GM18507 (cell line): ENCODE measurements at places on chromosomes 6 and 20.

DNA sequence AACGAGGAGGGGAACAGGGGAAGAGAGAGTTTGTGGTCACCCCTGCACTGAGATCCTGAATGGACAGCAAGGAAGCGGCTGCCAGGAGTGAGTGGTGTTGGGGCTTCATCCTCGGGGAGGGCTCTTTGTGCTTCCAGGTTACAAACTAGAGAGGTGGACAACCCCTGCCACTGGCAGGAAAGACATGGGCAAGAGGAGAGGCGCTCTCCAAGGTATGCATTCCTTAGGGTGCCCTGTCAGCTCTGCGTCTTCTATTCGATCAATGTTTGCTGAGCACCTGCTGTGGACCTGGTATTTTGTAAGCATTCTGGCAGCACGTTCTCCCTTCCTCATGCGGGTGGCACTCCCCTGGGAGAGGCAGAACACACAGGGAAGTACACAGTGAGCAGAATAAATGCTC, 93.6 kb downstream of the CDH4 start:
- DNase-seq: no peak

GRCh38 chr6:140174524-140174923, 800.1 kb upstream of the CITED2 start:
- DNase-seq: no peak

- DNase-seq: peak; percentile 72
Observed at GRCh38 chr6:35449287-35449881, 2.8 kb upstream of the FANCE start.

GRCh38 chr6:1864496-1864895, 254.8 kb downstream of the FOXC1 start:
- no peak for DNase-seq

DNA sequence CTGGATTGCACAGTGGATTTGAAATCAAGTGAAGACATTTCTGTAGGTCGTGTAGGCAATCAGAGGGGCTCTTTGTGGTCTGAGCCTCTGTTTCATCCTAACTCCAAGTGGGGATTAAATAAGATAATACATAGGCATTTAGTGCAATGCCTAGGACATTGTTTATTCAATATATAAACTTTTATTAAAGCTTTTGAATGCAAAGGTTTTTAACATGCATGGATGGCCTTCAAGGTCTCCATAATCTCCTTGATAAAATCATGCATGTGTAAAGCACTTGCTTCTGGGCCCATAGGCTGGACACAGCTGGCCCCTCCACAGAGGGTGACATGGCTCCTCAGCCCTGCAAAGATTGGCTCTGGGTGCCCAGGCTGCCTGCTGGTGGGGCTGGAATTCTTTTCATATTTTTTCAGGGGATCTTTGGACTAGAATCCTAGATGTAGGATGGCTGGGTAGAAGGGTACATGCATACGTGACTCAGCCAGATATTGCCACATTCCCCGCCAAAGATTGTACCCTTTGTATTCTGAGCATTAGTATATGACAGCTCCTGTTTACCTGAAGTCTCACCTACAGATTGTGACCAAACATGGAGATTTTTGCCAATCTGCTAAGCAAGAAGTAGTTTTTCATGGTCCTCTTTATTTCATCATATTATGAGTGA, 19.0 kb upstream of the AVP start:
- no peak for DNase-seq

- no peak for DNase-seq
Observed at GRCh38 chr6:141261672-141262060, 871.1 kb upstream of the GJE1 start.

- no peak for DNase-seq
Observed at GRCh38 chr20:50186151-50186885, 4.3 kb upstream of the CEBPB start.

GRCh38 chr20:20519269-20519668, 151.4 kb downstream of the INSM1 start:
- no peak for DNase-seq

DNA sequence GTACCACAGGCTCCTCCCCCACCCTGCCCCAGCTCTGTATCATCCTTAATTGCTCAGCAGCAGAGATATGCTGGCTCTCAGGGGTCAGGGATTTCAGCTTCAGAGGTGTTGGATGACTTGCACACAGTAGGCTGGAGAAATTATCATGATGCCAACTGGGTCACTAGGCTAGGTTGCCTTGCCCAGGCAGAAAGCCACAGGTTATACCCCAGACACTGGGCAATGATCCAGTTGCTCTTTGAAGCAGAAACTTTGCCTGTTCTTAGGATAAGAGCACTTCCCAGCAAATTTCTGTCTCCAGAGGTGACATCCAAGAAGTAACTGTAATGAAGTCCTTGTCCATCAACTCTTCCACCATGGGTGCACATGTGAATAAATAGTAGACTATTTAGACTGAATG, 38.3 kb upstream of the SCML4 start:
- no peak for DNase-seq

DNA sequence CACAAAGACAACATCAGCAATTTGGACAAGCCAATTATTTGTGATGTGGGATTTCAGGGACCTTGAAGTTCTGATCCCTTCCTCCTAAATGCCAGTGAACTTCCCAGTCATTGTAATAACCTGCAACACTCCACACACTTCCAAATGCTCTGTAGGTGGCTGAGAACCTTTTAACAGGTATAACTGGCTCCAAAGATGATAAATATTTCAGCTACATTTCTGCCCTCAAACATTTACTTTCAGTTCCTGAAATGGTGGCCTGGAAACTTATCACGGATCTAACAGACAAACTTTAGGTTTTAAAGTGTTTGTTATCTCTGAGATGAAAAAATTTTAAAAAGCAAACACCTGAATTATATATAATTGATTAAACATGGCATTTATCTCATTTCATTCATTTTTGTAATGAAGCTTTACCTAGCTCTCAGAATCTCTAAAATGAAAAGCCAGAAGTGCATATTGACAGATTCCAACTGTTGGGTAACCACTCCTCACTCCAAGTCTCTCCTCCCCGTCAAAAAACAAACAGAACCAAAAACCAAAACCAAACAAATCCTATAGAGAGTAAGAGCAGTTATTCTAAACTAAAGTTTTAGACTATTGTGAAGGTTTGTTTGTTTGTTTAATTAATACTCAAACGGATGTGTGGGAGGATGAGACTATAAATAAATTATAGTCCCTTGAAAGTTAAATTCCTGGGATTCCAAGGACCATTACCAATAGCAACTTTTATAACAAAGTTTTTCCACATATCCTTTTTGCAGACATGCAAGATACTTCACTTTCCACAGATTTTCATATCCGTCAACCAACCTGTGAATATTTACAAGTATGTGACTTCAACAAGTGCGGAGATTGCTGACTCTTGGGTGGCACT, 12.4 kb upstream of the KIAA0408 start:
- DNase-seq: no peak
